ENCODE measurements at places on chromosomes 4 and X. TPM values are rescaled to one million over a fixed set of nuclear protein-coding genes. Genes with fewer than 3 reads are reported as not detected.

- no peak for DNase-seq
Observed at GRCh38 chr4:139540161-139540560, 15.9 kb downstream of the SETD7 start.

- no peak for DNase-seq
Observed at GRCh38 chr4:17132226-17132625, 233.8 kb upstream of the LDB2 start.

The SOWAHD gene
- 0.57 TPM for total RNA-seq

The CCDC149 gene
- total RNA-seq = 25.5 TPM

Measured in ureter (tissue), 1 donor.